Progenitor cell of endocrine pancreas (in vitro differentiated cells): ENCODE measurements at places on chromosomes 7 and 10. TPM values are rescaled to one million over a fixed set of nuclear protein-coding genes. Genes with fewer than 3 reads are reported as not detected.

DNA sequence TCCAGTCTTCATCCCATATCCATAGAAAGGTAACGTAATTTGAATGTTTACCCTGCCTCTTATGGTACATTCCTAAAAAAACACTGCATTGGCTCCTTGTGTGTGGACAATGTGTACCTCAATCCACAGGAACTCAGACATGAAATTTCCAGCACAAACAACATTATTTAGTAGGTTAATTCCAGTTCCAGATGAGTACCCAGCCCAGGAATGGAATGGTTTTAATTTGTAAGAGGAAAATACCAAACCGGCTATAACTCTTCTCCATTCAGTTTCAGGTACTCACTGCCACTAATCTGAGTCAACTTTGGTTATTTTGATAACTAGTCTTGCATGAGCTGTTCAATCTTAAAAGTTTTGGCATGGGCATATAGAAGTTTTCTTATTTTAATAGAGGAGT lies 39.0 kb downstream of the TFPI2 start:
- DNase-seq = no peak

DNA sequence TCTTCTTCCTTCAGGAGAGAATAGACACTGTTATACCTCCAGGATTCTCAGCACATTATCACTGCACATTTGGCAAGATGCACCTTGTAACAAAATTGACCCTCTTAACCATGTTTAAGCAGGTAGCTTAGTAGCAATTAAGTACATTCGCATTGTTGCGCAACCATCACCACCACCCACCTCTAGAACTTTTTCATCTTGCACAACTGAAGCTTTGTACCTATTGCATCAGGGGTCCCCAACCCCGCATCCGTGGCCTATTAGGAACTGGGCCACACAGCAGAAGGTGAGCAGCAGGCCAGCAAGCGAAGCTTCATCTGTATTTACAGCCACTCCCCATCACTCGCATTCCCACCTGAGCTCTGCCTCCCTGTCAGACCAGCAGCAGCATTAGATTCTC lies 29.9 kb upstream of the SMURF1 start:
- no peak for DNase-seq

- no peak for DNase-seq
Measured at GRCh38 chr7:150715293-150715692, 1.1 kb upstream of the GIMAP1 start.

GRCh38 chr10:28806488-28806941 lies 129.2 kb downstream of the BAMBI start:
- no peak for DNase-seq

- DNase-seq = no peak
Measured at GRCh38 chr7:37833107-37833817, 15.1 kb upstream of the NME8 start.

DNA sequence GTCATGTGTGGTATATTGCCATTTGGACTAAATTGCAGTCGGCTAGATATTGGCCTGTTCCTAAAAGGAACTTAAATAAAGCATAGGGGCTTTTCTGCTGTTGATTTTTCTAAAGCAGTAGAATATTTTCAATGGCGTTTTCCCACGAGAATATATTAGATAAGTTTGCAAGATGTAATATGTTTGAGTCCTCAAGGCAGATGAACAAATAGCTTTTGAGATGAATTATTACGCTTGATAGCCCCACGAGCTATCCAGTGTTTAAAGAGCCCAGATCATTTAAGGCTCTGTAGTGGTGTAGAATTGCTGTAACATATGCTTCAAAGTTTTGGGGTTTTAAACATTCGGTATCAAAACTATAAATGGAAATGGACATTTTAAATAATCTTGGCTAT lies 2.9 kb downstream of the CELF2 start:
- DNase-seq = no peak

GRCh38 chr7:47601119-47601880 lies 19.4 kb upstream of the TNS3 start:
- no peak for DNase-seq

GRCh38 chr10:122557516-122557915 lies 3.0 kb upstream of the DMBT1 start:
- no peak for DNase-seq

DNA sequence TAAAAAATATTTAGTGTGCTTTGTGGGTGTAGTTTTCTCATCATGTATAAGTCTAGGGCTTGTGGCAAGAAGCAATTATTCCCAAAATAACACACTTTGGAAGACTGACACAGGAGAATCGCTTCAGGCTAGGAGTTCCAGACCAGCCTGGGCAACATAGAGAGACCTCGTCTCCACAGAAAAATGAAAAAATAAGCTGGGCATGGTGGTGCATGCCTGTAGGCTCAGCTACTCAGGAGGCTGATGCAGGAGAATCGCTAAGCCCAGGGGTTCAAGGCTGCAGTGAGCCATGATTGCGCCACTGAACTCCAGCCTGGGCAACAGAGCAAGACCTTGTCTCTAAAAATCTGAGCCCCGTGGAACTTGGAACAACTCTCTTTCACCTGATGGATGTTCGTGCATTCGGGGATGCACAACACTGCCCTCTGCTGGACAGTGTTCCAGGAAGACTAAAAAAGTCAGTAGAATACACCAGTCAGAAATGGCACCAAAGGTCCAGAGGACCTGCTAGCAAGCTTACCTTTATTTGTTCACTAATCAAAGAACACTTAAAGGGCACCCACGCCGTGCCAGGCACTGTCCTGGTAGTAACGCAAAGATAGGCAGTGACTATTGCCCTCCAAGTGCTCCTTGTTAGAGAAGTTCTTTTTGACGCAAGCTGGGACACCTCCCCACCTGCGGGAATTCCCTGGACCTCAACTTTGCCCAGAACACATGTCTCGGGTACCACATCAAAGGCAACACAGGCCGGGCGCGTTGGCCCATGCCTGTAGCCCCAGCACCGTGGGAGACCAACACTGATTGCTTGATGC lies 81.9 kb upstream of the CALN1 start:
- peak; percentile 73 for DNase-seq

GRCh38 chr7:109893231-109893630 lies 1197.7 kb upstream of the LRRN3 start:
- no peak for DNase-seq

- no peak for DNase-seq
Measured at GRCh38 chr10:28915989-28916588, 238.8 kb downstream of the BAMBI start.

- DNase-seq = no peak
Measured at GRCh38 chr10:97744405-97745035, 7.6 kb downstream of the ZFYVE27 start.

GRCh38 chr7:112238852-112239610 lies 32.5 kb downstream of the ZNF277 start:
- DNase-seq = no peak

GRCh38 chr7:93544691-93545090 lies 29.8 kb downstream of the CALCR start:
- no peak for DNase-seq

GRCh38 chr10:35789996-35790395 lies 147.9 kb upstream of the FZD8 start:
- DNase-seq = no peak

The CPVL gene
- 22.1 and 23.1 TPM in 2 replicates for total RNA-seq

The IKZF1 gene
- 0.36 and 0.42 TPM in 2 replicates for total RNA-seq

The TACC2 gene
- total RNA-seq = 58.1 and 60.4 TPM in 2 replicates

The LLCFC1 gene
- total RNA-seq = not detected in 2 replicates

The SLC25A28 gene
- 29.4 and 32.0 TPM in 2 replicates for total RNA-seq

The CHAT gene
- total RNA-seq = 0.36 TPM in 1 of 2 replicates, not detected in the other

The MCM10 gene
- 20.2 and 21.4 TPM in 2 replicates for total RNA-seq

The TFEC gene
- total RNA-seq = not detected in 2 replicates

The NYAP1 gene
- total RNA-seq = 4.6 and 4.9 TPM in 2 replicates

The STK31 gene
- 1.3 and 1.6 TPM in 2 replicates for total RNA-seq
